ENCODE measurements at places on chromosomes 2 and 18. TPM values are rescaled to one million over a fixed set of nuclear protein-coding genes. Genes with fewer than 3 reads are reported as not detected.

SOX11 gene
- not detected for total RNA-seq

DOCK10 gene
- 6.3 TPM for total RNA-seq

TEKT4 gene
- not detected for total RNA-seq

TRABD2A gene
- 0.60 TPM for total RNA-seq

CDH2 gene
- total RNA-seq = 16.9 TPM

CD8B2 gene
- not detected for total RNA-seq

SLC14A1 gene
- total RNA-seq = not detected

ST3GAL5 gene
- total RNA-seq = 10.7 TPM

CNGA3 gene
- total RNA-seq = 0.05 TPM

CDH19 gene
- total RNA-seq = not detected

IL1RL1 gene
- 21.9 TPM for total RNA-seq

ARL4C gene
- total RNA-seq = 3.3 TPM

COL6A3 gene
- 4.3 TPM for total RNA-seq

MALT1 gene
- total RNA-seq = 12.7 TPM

CCDC102B gene
- 0.49 TPM for total RNA-seq

GPR75 gene
- total RNA-seq = 0.94 TPM

KLHL30 gene
- total RNA-seq = not detected

EMILIN1 gene
- 7.2 TPM for total RNA-seq

GBX2 gene
- 8.1 TPM for total RNA-seq

BOD1L2 gene
- total RNA-seq = not detected

TUBA3D gene
- not detected for total RNA-seq

OR6B3 gene
- not detected for total RNA-seq

RIF1 gene
- total RNA-seq = 21.5 TPM

EPHA4 gene
- total RNA-seq = 23.3 TPM

FAP gene
- total RNA-seq = 12.9 TPM

ACMSD gene
- total RNA-seq = not detected

EIF2B4 gene
- total RNA-seq = 37.8 TPM

IL18R1 gene
- total RNA-seq = 1.00 TPM

DSG2 gene
- 1.3 TPM for total RNA-seq

CD226 gene
- 0.13 TPM for total RNA-seq

SLC8A1 gene
- total RNA-seq = 0.34 TPM

EFHD1 gene
- total RNA-seq = not detected

ALPP gene
- not detected for total RNA-seq

CYP1B1 gene
- not detected for total RNA-seq

CRYGB gene
- not detected for total RNA-seq

NIF3L1 gene
- 13.9 TPM for total RNA-seq

TDRD15 gene
- total RNA-seq = not detected

DNAH7 gene
- total RNA-seq = not detected

SP9 gene
- not detected for total RNA-seq

MAP2 gene
- 29.4 TPM for total RNA-seq

Measured in mammary microvascular endothelial cell (primary cell).